ENCODE measurements at places on chromosomes 13 and 19.

DNA sequence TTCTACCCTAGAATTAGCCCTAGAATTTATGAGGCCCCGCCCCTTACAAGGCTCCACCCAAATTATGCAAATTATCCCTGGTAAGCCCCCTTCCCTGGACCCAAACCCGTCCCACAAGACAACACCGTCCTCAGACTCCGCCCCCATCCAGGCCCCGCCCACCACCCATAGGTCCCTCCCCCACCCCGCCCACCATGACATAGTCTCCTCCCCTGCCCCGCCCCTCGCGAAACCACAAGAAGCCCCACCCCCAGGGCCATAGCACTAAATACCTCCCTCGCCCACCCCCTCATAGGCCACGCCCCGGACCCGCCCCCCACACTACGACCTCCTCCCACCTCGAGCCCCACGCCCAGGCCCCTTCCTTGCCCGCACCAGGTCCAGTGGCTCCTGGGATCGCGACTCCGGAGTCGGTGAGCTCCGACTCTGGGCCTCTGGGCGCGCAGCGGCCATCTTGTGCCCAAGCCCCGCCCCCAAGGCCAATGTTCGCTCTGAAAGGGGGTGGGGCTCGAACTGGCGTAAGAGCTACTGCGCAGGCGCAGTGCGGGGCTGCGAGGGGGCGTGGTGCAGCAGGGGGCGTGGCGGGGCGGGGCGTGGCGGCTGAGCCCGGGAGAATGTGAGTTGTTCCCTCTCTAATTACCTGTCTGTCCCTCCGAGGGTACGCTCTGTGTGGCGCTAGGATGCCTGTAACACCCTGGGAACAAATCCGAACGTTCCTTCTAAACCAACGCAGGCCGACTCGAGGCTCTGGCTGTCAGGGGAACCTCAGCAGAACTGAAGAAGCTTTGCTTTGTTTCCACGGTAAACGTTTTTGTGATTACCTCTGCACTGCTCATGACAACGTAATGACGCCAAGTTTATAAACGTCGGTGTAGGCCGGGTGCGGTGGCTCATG, at the start of gene ZNF784:
TSS of gene ZNF784 (minus strand) at position 458 of the 895 bp plus-strand sequence. CDS start at position 453, 5 bp downstream.
- no peak for DNase-seq

GRCh38 chr13:91630946-91631345, 232.5 kb downstream of the GPC5 start:
- DNase-seq: no peak

- DNase-seq: no peak
These were observed 506.2 kb downstream of the GPC5 start for GRCh38 chr13:91904597-91904996.

DNA sequence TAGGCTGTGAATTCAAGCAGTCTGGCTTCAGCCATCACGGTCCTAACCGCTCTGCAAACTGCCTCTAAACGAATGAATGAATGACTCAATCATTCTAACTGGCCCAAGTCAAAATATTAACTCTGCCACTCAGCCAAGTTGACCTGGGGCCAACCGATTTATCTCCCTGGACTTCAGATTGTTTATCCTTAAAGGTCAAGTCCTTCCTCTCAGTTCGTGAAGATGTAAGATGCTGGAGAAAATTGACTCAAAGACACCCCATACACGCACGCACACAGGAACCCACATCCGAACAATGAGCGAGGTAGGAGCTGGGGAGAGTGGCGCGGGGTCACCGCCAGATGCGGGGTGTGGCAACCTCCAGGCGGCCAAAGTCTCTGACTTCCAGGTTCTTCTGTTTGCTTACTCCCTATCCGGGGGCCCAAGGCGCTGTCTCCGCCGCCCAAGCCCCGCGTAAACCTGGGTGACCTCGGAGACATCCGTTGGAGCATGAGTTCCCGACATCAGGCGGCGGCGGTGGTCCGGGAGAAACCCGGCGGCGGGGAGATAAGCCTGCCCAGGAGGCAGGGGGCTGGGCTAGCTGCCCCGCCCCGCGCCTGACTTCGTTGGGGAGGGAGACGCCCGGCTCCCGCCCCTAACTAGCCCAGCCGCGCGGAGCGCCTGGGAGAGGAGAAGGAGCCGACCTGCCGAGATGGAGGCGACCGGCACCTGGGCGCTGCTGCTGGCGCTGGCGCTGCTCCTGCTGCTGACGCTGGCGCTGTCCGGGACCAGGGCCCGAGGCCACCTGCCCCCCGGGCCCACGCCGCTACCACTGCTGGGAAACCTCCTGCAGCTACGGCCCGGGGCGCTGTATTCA, at the start of gene CYP2S1:
TSS of gene CYP2S1 (plus strand) at position 646 of the 856 bp plus-strand sequence. CDS start at position 692, 46 bp downstream.
- no peak for DNase-seq

DNA sequence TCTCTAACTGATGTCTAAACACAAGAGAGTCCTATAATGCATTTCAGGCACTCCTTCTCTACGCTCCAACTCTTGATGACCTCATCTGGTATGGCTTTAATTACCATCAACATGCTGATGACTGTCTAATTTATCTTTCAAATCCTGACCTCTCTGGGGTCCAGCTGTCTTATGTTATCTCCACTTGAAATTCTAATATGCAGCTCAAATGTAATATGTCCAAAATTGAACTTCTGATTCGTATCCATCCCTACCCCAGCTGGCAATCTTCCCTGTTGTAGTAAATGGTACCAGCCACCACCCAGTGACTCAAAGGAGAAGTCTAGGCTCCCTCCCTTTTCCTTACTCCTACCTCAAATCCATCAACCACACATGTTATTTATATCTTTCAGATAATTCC, 288.0 kb upstream of the SLC10A2 start:
- DNase-seq: no peak

- DNase-seq: no peak
These were observed 273.2 kb downstream of the MYO16 start for GRCh38 chr13:108902405-108903155.

DNA sequence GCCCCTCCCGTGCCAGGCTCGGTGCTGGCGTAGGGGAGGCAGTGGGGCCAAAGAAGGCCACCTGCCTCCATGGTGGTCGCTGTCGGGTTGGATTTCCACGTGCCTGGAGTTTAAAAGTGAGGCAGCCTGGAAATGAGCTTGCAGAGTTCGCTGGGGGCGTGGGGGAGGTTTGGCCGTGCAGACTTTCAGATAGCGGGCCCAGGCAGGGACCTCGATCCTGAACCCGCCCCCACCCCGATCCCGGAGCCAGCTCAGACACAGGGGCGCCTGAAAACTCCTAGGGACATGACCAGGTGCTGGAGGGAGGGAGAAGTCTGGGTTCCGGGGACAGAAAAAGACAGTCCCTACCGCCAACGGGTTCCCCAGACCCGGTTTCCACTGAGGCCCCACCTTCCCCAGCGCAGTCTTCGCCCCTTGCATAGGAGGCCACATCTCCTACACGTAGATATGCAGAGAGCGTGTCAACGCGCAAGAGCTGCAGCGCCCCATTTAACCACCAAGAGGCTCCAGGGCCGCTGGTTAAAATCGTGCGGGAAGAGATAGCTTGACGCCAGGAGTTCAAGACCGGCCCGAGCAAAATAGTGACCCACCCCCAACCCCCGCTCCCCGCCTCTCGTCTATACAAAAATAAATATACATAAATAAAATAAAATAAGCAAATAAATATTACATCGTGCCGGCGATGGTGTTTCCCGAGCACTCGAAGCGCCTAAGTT, 8.5 kb downstream of the CCDC8 start:
- DNase-seq: no peak
